ENCODE measurements at places on chromosomes 11 and 22.

DNA sequence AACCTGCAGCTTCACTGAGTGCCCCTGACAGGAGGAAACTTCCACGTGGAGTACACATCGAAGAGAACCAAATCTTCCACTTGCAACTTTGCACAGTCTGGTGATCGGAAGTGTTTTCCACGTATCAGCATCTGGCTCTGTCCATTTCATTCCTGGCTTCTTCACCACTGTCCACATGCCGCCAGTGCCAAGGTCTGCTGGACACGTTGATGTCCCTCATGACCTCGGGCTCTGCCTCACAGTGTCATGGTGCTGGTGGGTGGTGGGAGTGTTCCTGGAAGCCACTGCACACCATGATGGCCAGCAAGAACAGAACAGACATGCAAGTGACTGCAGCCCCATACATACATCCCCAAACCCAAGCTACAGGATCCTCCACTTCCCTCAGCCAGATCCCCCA lies 48.4 kb downstream of the WNT11 start:
- no peak for DNase-seq

GRCh38 chr22:33302049-33302545 lies 243.9 kb upstream of the SYN3 start:
- peak; percentile 19 for DNase-seq

GRCh38 chr22:33757802-33758483 lies 162.3 kb downstream of the LARGE1 start:
- no peak for DNase-seq

GRCh38 chr11:125370561-125371389 lies 125.3 kb downstream of the FEZ1 start:
- no peak for DNase-seq

GRCh38 chr11:68224606-68225005 lies 11.5 kb upstream of the KMT5B start:
- no peak for DNase-seq

DNA sequence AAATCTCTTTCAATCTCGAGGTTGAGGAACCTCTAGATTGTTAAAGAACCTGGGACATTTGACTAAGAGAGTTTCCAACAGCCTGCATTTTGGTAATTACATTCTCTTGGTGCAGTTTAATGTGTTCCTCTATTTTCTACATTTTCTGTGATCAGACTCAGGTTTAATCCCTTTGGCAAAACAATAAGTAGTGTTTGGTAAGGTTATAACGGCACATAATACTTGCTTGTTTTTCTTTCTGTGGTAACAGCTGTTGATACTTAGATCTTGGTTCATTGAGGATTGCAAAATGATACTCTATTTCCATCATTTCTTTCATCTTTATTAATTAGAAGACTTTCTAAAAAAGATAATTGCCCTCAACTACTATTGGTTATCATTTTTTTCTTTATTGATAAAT lies 271.3 kb downstream of the SBF2 start:
- DNase-seq, result peak; percentile 14

- no peak for DNase-seq
Measured at GRCh38 chr22:28874061-28874460, 9.3 kb upstream of the ZNRF3 start.

GRCh38 chr22:17379944-17380343 lies 10.7 kb downstream of the CECR2 start:
- no peak for DNase-seq

DNA sequence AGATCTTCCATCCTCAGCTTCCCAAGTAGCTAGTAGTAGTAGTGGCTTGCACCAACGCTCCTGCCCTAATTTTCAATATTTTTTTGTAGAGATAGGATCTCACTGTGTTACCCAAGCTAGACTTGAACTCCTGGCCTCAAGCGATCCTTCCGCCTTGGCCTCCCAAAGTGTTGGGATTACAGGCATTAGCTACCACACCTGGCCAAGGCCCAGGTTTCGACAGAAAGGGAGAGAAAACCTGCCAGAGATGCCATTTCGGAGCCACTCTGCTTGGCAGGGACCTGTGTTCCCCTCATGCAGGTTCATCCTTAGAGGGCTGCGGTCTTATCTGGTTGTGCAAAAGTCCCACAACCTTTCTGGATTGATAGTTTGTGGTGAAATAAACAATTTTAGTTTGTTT lies 41.4 kb downstream of the FAM83F start:
- DNase-seq, result no peak

GRCh38 chr11:69817265-69818230 lies 1.7 kb downstream of the FGF3 start:
- DNase-seq, result no peak

GRCh38 chr11:65262381-65262680 lies 569 bp downstream of the POLA2 start:
- no peak for DNase-seq

DNA sequence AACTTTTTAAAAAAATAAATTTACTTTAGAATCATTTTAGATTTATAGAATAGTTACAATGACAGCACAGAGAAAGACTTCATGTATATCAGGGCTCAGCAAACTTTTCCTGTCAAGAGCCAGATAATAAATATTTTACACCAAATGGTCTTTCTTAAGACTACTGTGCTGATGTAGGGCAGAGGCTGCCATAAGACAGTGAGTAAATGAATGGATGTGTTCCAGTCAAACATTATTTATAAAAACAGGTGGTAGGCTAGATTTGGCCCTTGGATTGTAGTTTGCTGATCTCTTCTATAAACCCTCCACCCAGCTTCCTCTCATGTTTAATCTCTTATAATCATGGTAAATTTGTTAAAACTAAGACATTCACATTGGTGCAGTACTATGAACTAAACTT lies 33.0 kb downstream of the CECR2 start:
- no peak for DNase-seq

- DNase-seq, result no peak
Measured at GRCh38 chr11:30059172-30059815, 42.5 kb upstream of the KCNA4 start.
